ENCODE measurements at places on chromosomes 1 and 21. TPM values are rescaled to one million over a fixed set of nuclear protein-coding genes. Genes with fewer than 3 reads are reported as not detected.

Gene OR2T29
- total RNA-seq = not detected

Gene KRTAP10-5
- total RNA-seq = not detected

Gene ADORA3
- not detected for total RNA-seq

DNA sequence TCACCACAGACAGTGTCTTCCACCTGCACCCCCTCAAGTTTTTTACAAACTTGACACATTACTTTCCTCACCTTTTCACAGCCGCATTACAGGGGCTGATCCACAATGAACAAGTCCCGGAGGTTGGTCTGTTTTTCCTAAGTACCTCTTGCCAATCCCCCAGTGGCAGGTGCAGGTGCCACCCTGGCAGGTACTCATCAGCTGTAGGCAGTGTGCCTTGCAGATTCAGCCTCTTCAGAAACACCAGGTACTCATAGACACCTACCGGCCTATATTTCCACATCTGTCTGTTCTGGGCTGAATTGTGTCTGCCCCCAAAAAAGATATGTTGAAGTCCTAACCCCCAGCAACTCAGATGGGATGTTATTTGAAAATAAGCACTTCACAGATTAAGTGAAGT is 81.4 kb upstream of the CNIH3 start:
- DNase-seq = no peak

DNA sequence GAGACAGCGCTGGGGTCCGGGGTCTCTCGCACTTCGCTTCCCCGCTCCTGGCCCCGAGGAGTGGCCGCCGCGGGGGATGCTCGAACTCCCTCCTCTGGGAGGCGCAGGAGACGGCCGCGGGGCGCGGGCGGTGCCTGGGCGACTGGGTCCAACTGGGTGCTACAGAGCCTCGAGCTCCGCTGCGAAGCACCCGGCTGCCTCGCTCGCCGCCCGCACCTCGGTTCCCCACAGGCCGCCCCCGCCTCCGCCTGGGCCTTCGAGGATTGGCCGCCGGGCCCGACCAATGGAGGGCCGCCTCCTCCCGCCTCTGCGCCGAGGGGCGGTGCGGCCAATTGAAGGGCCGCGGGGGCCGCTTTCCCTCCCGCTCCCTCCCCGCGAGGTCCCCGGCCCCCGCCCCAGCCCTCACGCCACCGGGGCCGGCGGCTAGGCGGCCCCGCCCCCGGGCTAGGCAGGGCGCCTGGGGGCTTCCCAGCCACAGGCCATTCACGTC is at the start of gene CNN3:
Gene CNN3 (minus strand): TSS at position 196 of the 490 bp plus-strand sequence. CDS start 216 bp downstream, outside the sequence.
- peak; percentile 90 for DNase-seq

- DNase-seq = no peak
Observed at GRCh38 chr21:44934797-44935532, 4.9 kb upstream of the SLX9 start.

All from fibroblast of the aortic adventitia (primary cell).